Stimulated activated CD8-positive, alpha-beta memory T cell treated with anti-CD3 and anti-CD28 coated beads, Interleukin-4, amount 100 ng/mL, for 1 hour (primary cell): ENCODE measurements at places on chromosomes 4 and X.

GRCh38 chrX:40177942-40178715, 80.4 kb upstream of the BCOR start:
- DNase-seq, result no peak

- no peak for DNase-seq
Measured at GRCh38 chrX:50003927-50004326, 81.5 kb downstream of the CLCN5 start.

DNA sequence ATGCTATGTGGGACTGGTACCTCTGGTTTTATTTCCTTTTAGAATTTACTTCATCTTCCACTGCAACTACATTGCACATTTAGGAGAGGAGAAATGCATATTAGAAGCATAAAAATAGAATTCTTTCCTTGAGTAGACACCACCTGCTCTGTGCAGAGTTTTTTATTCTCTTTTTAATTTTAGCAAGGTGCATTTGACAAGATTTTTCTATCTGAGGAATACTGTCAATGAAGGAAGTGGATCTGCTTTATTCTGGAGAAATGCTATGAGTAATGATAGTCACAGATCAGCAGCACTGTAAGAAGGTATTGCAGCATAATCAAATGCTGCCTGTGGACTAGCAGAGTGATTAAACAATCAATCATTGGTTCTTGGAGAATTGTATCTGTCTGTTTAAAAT, 1038.3 kb downstream of the RAPGEF2 start:
- DNase-seq, result no peak

GRCh38 chrX:7904562-7904961, 22.7 kb downstream of the PNPLA4 start:
- no peak for DNase-seq

GRCh38 chrX:67604979-67605703, 61.3 kb downstream of the AR start:
- no peak for DNase-seq

DNA sequence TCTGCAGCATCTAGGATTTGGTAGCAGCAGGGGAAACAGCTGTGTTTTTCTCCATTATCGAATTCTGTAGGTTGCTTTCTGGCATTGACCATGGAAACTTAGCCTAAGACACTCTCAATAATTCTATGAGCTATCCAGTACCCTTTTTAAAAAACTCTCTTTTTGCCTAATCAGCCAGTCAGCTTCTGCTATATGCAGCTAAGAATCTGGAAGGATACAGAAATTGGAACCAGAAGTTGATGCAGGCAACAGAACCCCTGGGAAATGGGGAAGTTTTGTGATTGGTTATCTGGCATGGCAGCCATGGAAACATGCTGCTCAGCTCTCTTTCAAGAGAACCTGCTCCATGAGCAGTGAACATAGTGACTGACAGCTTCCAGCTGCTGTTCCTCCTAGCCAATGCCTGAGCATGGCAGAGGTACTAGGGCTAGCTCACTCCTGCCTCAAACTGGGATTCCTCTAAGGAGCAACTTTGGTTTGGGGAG, 417.6 kb upstream of the MAOA start:
- no peak for DNase-seq

DNA sequence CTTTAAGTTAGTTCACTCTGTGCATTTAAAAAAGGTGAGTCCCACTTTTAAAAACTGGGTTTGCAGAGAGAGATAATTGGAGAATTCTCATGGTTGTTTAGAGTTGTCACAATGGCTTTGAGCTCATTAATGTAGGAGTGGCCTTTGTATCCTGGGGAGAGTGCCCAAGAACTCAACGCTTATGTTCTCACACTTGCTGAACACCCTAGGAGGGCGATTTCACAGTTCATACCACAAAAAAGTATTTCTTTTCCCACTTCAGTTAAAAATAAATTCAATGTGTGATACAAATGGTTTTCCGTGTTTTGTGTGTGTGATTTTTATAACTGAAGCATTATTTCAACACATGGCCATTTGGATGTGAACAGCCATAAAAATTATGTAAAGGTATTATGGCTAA, 8.4 kb downstream of the EMCN start:
- DNase-seq, result no peak

GRCh38 chr4:143404555-143404954, 67.9 kb downstream of the GAB1 start:
- DNase-seq, result no peak

DNA sequence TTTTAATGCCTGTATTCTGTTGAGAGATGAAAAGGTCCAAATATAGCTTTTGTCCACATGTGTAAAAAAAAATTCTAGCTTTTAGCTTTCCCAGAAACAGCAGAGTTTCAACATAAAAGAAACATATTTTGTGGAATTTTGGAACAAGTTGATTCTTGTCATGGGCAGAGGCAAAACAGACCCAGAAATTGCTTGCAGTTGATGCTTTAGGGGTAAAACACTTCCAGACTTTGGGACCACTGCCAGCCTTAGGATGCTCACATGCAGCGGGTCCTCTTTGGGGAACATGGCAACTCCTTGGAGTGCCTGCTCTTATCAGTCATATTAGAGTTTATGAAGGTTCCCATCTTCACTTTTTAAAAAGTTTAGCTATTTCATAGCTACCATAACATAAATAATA, 30.4 kb downstream of the DCLK2 start:
- DNase-seq, result no peak

GRCh38 chrX:23228950-23229448, 105.7 kb upstream of the PTCHD1 start:
- DNase-seq, result no peak

DNA sequence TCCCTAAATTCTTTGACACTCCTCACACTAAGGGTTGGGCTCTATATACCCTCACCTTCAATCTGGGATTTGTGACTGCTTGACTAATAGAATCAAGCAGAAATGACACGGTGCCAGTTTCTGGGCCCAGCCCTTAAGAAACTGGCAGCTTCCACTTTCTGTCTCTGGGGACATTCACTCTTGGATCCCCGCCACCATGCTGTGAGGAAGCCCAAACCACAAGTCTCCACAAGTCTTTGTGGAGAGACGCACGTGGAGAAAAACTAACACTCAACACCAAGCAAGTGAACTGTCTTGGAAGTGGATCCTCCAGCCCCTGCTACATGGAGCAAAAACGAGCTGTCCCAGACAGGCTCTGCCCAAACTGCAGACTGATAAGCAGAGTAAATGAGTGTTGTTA, 1.1 kb upstream of the EDNRA start:
- DNase-seq, result no peak

- no peak for DNase-seq
Measured at GRCh38 chr4:142380052-142380602, 466.0 kb downstream of the INPP4B start.

DNA sequence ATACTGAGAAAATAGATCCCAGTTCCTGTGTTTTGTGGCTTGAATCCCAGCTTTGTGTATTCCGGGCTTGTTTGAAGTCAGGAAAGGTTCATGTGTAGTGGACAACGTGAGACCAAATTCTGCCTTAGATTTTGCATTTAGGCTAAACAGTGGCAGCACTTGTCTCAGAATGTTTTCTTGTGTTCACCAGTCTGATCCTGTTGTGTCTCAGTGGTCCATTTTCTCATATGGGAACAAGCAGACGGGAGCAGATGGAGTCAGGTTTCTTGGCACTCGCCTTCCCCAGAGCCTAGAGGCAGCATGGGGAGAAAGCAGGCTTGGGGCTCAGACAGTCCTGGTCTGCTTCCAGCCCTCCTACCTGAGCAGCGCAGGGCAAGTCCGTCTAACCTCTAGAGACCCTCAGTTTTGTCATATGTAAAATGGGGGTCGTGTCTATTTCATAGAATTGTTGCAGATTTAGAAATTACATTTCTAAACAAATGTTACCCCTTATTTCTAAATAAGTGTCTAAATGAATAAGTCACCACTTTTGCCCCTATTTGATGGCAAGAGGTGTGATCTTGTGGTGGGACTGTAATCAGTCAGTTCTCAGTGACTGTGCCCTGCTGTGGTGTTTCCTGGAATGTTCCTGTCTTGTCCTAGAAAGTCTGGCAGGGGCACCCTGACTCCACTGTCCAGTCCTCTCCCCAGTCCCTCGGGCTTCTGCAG, 28.3 kb upstream of the MSANTD1 start:
- DNase-seq, result no peak

DNA sequence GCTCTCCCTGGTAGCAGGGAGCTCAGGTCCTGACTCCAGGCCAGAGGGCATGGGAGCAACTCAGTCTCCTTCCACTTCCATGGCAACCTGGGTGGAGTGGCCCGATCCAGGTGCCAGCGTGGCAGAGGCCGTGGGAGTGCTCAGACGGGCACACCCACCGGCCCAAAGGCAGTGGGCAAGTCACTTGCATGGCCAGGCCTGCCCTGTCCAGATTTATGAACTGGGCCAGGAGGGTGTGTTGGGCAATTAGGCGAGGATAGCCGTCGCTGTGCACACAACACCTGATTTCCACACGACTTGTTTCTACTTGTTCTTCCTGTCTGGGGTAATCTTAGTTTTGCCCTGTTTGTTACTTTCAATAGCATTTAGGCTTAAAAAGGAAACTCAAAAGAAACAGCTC, 55.5 kb upstream of the NYX start:
- DNase-seq, result no peak

DNA sequence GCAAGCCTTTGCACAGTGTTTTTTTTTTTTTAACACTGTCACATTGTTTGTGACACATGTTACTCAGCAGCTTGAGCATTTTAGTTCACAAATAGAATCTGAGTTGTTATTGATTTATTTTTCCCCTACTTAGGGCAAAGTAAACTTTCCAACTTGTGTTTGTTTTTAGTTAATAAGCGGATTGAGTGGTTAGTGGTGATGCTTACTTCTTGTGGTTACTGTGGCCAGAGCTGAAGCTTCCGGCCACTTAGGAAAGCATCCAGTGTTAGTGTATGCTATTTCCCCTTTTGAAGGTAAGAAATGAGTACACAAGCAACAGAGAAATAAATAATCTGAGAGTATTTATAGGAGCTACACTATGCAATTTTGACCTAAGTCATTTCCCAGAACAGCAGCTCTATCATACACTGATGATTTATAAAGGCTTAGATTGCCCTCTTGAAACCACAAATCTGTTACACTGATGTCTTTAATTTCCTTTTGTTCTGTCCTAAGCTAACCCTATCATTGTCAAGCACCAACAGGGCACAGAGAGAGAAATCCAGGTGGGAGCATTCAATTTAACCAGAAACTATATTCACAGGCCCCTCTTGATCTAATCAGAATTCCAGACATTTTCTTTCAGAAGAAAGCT, 2464.6 kb downstream of the PCDH7 start:
- no peak for DNase-seq

- DNase-seq, result no peak
Measured at GRCh38 chrX:50577326-50577725, 106.7 kb upstream of the DGKK start.

- DNase-seq, result no peak
Measured at GRCh38 chrX:105872941-105873340, 50.6 kb downstream of the NRK start.

- no peak for DNase-seq
Measured at GRCh38 chr4:126369076-126369475, 1054.3 kb downstream of the FAT4 start.
